ENCODE measurements at places on chromosomes 4 and X.

DNA sequence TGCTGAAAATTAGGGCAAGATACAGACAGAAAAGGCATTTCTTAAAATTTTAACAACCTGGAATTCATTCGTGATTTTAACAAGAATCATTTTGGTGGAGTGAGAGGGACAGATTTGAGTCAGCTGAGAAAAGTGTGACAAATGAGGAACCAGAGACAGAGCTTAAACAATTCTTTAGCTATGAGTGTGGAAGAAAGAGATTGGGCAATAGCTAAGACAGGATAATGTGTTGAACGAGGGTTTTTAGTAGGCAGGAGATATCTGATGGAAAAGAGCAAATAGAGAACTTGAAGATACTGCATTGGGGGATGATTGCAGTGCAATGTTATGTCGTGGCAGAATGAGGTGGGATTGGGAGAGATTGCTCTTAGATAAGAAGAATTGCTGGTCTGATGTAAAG, 164.2 kb upstream of the SPRY1 start:
- no peak for DNase-seq

DNA sequence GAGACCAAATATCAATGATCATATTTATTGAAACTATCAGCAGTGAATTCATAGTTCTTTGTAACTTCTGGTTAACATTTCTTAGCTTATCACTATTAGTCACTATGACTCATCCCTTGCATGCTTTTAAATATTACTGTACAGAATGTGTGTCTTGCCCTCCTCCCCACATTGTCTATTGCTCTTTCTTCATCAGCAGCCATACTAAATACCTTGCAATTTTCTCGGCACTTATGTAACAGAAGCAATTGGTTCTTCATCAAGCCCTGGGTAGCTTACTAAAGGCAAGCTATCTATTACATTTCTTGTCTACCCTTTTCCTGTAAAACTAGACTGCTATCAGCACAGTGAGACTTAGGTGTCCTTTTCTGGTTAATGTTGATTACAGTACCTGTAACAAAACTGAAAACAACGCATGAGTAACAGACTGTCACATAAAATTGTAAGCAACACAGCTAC, 8.2 kb downstream of the KLHL4 start:
- no peak for DNase-seq

GRCh38 chr4:6221301-6221850, 21.0 kb upstream of the JAKMIP1 start:
- DNase-seq = no peak

DNA sequence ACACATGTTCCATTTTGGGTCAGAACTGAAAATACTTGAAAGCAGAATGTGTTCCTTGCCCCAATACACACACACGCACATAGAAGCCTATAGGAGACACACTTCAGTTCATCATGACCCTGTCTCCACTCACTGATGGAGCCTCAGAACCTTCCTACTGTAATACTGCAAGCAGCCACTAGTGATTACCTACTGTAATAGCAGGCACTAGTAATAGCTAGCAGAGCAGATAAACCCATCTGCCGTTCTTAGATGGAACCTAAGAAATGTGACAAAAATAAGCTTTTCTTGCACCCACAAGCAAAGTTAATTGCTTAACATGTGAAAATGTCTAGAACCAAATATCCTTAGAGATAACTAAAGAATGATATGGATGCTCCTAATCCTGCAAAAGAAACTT, 13.6 kb downstream of the AMTN start:
- DNase-seq = no peak

DNA sequence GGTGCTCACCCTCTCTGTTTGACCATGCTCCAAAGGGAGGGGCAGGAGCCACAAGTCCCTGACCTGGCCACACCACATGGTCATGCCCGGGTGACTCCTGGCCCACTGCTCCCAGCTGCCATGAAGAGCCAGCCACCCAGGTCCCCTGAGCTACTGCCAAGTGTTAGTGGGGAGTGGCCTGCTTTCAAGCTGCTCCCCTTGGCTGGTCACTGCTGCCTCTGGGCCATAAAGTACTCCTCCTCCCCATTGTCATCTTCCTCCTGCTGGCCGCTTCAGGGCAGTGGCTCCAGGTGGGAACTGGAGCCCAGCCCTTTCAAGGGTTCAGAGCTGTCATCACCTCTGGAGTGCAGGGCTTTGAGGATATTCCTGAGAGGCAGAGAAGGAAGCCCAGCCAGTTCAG, 27.3 kb upstream of the RBBP7 start:
- peak; percentile 6 for DNase-seq

All from nephron progenitor cell (in vitro differentiated cells).